ENCODE measurements at places on chromosomes 13 and 19.

DNA sequence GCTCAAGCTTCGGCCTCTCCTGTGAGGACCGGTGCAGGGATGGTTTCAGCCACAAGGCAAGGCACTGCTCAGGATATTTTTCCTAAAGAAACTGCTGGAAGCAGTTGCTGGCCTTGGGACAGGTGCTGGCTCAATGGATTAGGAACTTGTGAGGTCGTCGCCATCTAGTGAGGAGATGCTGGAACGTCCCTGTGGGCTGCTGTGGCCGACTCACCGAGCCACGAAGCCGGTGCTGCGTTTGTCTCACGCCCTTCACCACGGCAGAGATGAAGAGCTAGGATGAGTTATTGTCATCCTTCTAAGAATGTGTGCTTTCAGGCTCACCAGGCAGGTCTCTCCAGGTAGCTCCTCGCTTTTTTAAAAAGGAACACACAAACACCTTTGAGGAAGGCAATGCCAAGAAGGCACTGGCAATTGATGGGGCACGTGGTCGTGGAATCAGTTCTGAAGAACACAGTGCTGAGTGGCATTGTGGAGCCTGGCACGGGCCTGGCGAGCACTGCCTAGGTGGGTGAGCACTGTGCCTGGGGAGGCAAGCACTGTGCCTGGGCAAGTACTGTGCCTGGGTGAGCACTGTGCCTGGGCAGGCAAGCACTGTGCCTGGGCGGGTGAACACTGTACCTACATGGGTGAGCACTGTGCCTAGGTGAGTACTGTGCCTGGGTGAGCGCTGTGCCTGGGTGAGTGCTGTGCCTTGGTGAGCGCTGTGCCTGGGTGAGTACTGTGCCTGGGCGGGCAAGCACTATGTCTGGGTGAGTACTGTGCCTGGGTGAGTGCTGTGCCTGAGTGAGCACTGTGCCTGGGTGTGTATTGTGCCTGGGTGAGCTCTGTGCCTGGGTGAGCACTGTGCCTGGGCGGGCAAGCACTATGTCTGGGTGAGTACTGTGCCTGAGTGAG lies 140.4 kb downstream of the TEX29 start:
- peak; percentile 15 for DNase-seq

DNA sequence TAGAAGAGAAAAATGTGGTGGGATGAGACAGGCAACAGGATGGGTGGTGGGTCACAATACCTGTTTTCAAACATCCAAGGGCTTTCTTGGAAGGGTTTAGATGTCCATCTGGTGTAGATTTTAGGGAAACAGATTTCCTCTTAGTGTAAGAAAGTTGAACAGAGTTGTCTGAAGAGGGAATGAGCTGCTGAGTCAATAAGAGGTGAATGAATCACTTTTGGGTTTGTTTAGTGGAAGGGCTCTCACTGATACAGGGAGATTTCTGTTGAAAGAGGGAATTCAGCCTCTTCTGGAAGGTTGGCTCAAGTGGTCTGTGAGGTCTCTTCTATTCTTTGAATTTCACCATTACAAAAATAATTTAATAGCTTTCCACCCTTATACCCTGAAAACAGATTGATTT lies 54.6 kb downstream of the LACC1 start:
- DNase-seq = peak; percentile 37

- no peak for DNase-seq
Measured at GRCh38 chr13:72005455-72005854, 138.5 kb upstream of the DACH1 start.

DNA sequence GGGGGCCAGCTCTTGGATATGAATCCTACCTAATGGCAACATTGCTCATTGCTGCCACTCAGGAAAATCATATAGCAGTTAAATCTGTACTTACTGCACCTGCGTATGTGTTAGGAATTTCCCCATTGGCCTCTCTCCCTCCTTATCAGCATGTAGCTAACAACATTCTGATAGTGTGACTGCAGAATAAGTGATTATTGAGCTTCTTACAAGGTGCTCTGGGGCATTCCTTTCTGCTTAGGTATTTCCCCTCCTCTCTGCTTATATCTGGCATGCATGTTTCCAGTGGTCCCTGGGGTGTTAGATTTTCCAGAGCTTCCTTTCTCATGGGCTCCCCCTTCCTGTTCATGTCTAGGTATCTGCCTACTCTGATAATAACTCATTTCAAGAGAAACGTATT lies 414.1 kb upstream of the SLITRK1 start:
- no peak for DNase-seq

DNA sequence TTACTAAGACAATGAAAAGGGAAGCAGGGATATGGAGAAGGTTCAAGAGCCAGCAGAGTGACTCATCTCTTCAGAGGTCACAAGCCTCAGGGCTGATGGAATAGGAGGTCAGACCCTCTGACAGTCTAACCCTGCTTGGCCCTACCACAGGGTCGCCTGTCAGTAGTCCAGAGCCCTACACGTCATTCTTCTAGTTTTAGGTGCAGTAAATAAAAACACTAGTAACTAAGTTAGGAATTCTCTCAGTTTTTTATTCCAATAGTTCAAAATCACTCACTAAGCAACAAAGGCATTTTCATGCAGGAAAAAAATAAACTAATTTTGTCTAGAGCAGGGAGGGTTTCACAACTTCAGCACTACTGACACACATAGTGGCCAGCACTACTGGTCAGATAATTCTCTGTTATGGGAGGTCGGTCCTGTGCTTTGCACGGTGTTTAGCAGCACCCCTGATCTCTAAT lies 27.2 kb downstream of the FOXO1 start:
- peak; percentile 43 for DNase-seq

DNA sequence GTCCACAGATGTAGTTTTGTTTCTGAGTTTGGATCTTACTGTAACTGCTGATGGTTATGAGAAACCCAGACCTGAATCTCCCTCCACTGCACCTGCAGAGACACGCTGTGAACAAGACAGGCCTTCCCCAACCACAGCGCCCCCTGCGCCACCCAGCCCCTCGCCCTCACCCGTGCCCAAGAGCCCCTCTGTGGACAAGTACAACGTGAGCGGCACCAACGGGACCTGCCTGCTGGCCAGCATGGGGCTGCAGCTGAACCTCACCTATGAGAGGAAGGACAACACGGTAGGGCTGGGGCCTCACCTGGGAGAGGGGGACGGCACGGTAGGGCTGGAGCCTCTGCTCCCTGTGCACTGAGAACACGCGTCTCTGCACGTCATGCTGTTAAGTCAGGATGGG lies 22.3 kb downstream of the LAMP1 start:
- DNase-seq = no peak

GRCh38 chr13:109694972-109695371 lies 91.4 kb downstream of the IRS2 start:
- DNase-seq = peak; percentile 48

DNA sequence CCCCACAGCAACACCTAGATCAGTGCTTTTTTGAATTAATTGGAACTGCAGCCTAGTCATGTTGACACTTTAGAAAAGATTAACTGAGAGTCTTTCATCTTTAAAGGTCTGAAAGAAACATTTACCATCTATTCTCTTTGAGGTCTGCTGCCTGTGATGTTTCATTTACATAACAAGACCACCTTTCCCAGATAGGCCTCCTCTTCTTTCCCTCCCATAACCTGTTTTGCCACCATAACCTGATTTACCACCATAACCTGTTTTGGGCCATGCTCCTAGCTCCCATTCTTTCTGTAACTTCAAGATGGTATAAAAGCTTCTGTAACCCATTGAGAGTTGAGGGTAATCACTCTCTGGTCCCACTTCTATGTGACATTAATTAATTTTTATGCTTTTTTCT lies 320.8 kb downstream of the PCDH20 start:
- DNase-seq = no peak

DNA sequence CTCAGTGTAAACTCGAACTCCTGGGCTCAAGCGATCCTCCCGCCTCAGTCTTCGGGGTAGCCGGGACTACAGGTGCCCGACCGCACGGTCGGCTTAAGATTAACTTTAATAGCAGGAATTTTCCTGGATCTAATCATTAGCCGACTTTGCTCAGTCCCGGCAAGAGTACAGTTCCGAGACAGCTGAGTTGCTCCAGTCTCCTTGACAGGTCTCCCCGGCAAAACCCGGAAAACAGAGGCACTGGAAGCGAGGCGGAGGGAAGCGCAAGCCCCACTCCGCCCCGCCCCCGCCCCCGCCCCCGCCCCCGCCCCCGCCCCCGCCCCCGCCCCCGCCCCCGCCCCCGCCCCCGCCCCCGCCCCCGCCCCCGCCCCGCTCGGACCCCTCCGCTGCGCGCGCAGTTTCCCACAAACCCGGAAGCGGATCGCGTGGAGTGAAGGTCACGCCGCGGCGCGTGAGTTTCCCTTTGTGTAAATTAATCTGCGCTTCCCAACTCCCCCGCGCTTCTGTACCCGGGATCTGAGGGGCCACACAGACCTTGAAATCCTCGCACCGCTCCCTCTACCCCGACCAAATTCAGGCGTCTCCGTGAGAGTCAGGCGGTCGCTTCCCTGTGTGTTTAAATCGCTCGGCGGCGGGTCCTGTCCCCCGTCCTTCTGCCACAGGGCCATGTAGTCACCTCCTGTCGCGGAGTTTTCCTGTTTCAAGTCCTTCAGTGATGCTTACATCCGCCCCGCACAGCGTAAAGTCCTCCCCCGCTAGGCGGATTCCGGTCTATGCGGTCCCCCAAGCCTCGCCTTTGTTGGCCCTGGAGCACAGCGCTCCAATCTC lies at the start of gene ZNF480:
Gene ZNF480 (plus strand): TSS at position 397 of the 828 bp plus-strand sequence. CDS start 3,244 bp downstream, outside the sequence.
- DNase-seq = peak; percentile 92

DNA sequence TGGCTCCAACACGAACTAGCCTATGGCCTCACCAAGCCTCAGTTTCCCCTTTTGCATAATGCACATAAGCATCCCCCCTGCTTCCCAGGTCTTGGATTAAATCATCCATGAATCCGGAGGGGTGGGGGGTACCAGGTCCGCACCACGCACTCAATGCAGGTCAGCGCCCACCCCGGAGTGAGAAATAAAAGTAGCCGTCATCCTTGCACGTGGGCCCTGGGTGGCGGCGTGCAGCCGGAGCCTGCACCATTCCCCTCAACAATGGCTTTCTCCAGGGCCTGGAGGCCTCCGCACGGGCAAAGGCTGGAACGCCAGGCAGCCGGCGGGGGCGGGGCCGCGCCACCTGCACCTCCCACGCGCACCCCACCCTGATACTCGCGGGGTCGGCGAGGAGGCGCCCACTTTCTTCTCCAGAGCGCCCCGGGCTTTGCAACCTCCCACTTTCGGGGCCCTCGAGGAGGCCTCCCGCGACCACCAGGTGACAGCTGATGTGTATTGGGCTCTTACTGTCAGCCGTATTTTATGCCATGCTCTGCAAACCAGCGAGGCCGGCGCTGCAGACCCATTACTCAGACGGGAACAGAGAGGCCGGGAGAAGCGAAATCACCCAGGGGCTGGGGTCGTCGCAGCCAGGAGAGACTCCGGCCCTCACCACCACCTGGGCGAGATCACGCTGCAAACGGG lies 767 bp upstream of the GADD45B start:
- DNase-seq = peak; percentile 73

DNA sequence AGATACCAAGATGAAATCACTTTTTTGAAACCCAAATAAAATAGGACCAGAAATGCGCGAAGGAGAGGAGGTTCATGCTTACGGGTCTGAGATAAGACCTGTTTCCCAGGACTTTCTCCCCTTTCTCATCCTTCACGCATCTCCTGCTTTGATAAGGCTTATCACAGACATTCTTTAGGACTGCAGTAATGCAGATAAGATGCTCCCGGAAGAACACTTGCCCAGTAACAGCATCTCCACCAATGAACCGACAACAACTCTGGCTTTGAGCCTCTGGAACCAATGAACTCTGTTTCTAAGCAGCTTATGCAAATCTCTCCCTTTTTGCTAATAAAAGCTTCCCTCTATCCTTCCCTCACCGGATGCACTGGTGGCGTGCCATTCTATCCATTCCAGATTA lies 783.4 kb upstream of the ARGLU1 start:
- DNase-seq = no peak

GRCh38 chr19:17832443-17833208 lies 11.3 kb upstream of the INSL3 start:
- no peak for DNase-seq

DNA sequence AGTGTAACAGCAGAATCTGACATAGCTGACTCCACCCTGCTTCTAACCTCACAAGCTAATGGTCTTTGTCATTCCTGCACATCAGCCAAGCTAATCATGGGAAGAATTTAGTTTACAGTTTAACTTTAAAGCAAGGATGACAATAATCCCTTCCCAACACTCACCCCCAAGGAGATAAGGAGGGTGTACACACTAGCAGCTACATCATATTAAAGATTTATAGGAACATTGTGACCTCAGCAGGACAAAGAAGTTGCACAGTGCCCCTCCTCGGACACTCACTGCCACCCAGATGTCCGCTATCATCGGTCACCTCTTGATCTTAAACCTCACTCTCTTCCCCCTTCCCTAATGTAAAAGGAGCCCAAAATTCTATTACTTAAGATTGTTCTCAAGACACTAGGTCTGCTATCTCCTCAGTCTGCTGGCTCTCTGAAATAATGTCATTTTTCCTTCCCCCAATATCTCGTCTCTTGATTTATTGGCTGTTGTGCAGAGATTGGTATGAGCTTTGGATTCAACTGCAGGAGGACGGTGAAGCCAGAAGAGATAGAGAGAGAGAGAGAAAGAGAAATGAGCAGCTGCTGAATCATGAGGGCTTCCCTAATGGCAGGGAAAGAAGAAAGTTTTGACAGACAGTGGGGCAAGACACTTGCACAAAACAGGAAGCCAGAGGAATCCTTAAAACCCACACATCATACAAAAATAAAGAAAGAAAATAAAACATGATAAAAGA lies 17.5 kb upstream of the FFAR2 start:
- no peak for DNase-seq
